ENCODE measurements at places on chromosomes 16 and 17. TPM values are rescaled to one million over a fixed set of nuclear protein-coding genes. Genes with fewer than 3 reads are reported as not detected.

GRCh38 chr17:82184761-82185160 lies 27.9 kb downstream of the CCDC57 start:
- H3K27me3 ChIP-seq: no peaks in the 10 kb centered on the region
- no peak overlapping the region for H3K27ac ChIP-seq
- H3K4me3 ChIP-seq: no peak overlapping the region
- H3K36me3 ChIP-seq: peaks cover 17% of the 10 kb centered on the region

DNA sequence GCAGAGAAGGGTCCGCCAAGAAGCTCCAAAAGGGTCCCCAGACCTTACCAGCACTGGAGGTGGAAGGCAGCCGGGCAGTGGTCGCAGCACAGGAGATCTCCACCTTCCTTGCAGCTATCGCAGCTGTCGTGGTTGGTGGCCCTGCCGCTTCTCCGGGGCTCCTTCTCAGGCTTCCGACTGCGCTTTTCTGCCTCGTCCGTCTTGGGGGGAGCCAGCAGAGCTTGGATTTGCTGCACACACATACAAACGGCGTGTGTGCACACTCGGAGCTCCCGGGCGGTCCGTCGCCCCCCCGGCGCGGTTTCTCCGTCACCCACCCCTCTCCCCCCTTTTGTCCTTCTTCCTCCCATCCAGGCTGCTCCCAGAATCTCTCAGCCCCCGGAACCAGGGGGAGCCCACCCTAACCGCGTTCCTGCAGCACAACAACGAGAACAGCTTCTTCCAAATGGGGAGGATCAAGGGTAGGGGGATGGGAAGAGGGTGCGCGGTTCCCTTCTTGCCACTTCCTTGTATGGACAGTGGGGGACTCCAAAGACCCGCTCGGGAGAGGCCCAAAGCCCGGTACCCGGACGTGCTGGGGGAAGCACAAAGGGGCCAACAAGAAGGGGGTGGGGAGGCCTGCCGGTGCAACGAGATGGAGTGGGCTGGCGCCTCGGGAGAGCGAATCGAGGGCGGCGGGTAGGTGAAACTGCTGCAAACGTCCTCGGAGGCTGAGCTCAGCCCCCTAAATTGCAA lies 1.1 kb downstream of the PHF12 start:
- H3K36me3 ChIP-seq: peaks cover 16% of the 10 kb centered on the region
- H3K27ac ChIP-seq: peak overlapping the region; percentile 92
- peaks cover 28% of the 10 kb centered on the region for H3K4me1 ChIP-seq
- peak; percentile 45 for DNase-seq
- peak overlapping the region; percentile 97 for H3K4me3 ChIP-seq

GRCh38 chr16:57801809-57802340 lies 416 bp downstream of the KIFC3 start:
- H3K4me1 ChIP-seq: peaks cover 24% of the 10 kb centered on the region
- no peak overlapping the region for H3K4me3 ChIP-seq
- peaks cover 56% of the 10 kb centered on the region for H3K27me3 ChIP-seq

PAGR1 gene
- 30.8 TPM for total RNA-seq

GRCh38 chr16:15836074-15836473 lies 20.8 kb downstream of the MYH11 start:
- peaks cover 7% of the 10 kb centered on the region for H3K27me3 ChIP-seq
- no peak overlapping the region for H3K4me3 ChIP-seq
- peaks cover 10% of the 10 kb centered on the region for H3K4me1 ChIP-seq

DNA sequence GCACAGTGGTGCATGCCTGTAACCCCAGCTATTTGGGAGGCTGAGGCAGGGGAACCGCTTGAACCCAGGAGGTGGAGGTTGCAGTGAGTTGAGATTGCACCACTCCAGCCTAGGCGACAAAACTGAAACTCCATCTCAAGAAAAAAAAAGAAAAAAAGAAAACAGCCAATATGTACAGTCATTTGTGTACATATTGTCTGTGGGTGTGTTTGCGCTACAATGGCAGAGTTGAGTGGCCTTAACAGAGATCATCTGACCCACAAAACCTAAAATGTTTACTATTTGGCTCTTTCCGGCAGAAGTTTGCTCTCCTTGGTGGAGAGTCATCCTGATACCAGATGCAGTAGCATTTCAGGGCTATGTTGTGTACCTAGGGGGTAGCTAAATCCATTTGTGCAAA lies 57.9 kb downstream of the ARSG start:
- H3K4me3 ChIP-seq: peak overlapping the region; percentile 40
- peak overlapping the region; percentile 74 for H3K27ac ChIP-seq
- H3K4me1 ChIP-seq: peaks cover 84% of the 10 kb centered on the region
- no peaks in the 10 kb centered on the region for H3K27me3 ChIP-seq
- DNase-seq: peak; percentile 62

SHBG gene
- total RNA-seq: not detected

DNA sequence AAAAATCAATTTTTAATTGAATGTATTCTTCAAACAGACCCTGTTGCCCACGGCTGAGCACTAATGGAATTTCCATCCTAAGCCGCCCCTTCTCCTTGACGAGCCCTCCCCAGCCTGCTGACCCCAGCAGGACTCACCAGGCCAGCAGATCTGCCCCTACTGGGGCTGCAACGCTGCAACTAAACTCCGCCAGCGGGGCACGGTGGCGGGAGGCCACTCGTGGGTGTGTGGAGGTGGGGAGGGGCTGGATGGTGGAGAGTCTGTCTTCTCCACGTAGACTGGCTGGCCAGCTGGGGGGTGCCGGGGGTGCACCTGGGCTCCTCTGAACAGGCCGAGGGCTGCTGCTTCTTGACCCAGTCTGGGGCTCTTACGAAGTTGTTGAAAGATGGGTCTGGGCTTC lies 67.8 kb downstream of the ENGASE start:
- DNase-seq: no peak
- no peaks in the 10 kb centered on the region for H3K4me1 ChIP-seq
- H3K4me3 ChIP-seq: no peak overlapping the region
- H3K27me3 ChIP-seq: peaks cover 2% of the 10 kb centered on the region

DNA sequence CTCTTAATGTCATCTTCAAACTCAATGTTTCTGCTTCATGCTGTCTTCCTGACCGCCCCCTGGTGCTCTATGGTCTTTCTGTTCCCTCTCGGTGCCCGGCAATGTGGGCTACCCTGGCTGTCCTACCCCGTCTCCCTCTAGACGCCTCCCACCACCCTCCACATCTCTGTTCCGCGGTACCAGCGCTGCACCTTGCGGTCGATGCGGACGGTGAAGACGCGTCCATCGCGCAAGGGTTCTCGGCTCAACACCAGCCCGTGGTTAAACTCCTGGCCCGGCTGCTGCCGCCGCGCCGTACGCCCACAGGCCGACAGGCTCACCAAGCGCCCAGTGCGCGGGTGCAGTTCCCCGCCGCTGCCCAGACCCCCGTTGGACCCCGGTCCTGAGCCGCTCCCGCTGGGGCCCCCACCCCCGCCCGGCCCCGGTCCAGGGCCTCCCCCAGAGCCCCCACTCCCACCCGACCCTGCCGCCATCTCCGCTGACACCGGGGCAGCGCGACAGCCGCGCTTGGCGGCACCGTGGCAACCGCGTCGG lies at the start of gene NEURL4:
NEURL4 (minus strand) TSS at position 496 of the 534 bp plus-strand sequence; CDS start at position 473, 23 bp downstream.
- H3K36me3 ChIP-seq: no peaks in the 10 kb centered on the region
- no peak for DNase-seq
- peak within 1 kb of the TSS; percentile 97 for H3K4me3 ChIP-seq
- peak within 1 kb of the TSS; percentile 94 for H3K27ac ChIP-seq
- H3K27me3 ChIP-seq: no peaks in the 10 kb centered on the region

RSPRY1 gene
- 36.5 TPM for total RNA-seq

SLC9A5 gene
- 5.1 TPM for total RNA-seq

- no peak overlapping the region for H3K27ac ChIP-seq
- no peak for DNase-seq
- H3K27me3 ChIP-seq: no peaks in the 10 kb centered on the region
- H3K4me1 ChIP-seq: peaks cover 30% of the 10 kb centered on the region
Measured at GRCh38 chr16:81600275-81600674, 155.7 kb downstream of the CMIP start.

ALOX12B gene
- 0.51 TPM for total RNA-seq

GRCh38 chr16:26905336-26905735 lies 161.4 kb upstream of the C16orf82 start:
- H3K36me3 ChIP-seq: no peaks in the 10 kb centered on the region
- no peak overlapping the region for H3K27ac ChIP-seq
- H3K4me1 ChIP-seq: no peaks in the 10 kb centered on the region
- H3K27me3 ChIP-seq: peaks cover 3% of the 10 kb centered on the region
- H3K4me3 ChIP-seq: no peak overlapping the region
- DNase-seq: no peak

DNA sequence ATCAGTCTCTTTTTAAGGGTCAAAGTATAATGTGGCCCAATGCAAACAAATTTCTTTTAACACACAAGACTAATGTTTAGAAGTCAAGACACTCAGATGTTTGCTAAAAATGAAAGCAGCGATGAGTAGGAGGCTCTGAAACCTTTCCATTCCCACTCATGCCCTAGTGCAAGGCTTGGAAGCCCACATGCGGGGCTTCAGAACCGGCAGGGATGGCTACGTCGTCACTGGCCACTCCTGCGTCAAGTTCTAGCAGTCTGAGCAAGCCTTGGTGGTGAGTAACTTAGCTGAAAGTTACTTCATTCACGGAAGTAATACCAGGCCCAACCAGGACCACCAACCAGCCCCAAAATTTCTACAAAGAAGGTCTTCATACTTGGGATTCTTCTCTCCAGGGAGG lies 14.8 kb upstream of the TMED6 start:
- no peaks in the 10 kb centered on the region for H3K27me3 ChIP-seq
- peak overlapping the region; percentile 14 for H3K27ac ChIP-seq
- DNase-seq: no peak
- H3K4me1 ChIP-seq: peaks cover 16% of the 10 kb centered on the region
- H3K4me3 ChIP-seq: no peak overlapping the region

ERN1 gene
- total RNA-seq: 90.0 TPM

DPEP3 gene
- total RNA-seq: not detected

GPR142 gene
- total RNA-seq: not detected

- H3K27ac ChIP-seq: no peak overlapping the region
- no peaks in the 10 kb centered on the region for H3K27me3 ChIP-seq
- no peak overlapping the region for H3K4me3 ChIP-seq
- H3K4me1 ChIP-seq: peaks cover 14% of the 10 kb centered on the region
Measured at GRCh38 chr17:57833179-57833939, 16.5 kb downstream of the MRPS23 start.

- H3K4me3 ChIP-seq: no peak overlapping the region
- peaks cover 37% of the 10 kb centered on the region for H3K27me3 ChIP-seq
- no peaks in the 10 kb centered on the region for H3K4me1 ChIP-seq
- no peak for DNase-seq
- no peak overlapping the region for H3K27ac ChIP-seq
- no peaks in the 10 kb centered on the region for H3K36me3 ChIP-seq
Measured at GRCh38 chr17:55246583-55246982, 18.2 kb upstream of the HLF start.

ADAT1 gene
- 59.0 TPM for total RNA-seq

DNA sequence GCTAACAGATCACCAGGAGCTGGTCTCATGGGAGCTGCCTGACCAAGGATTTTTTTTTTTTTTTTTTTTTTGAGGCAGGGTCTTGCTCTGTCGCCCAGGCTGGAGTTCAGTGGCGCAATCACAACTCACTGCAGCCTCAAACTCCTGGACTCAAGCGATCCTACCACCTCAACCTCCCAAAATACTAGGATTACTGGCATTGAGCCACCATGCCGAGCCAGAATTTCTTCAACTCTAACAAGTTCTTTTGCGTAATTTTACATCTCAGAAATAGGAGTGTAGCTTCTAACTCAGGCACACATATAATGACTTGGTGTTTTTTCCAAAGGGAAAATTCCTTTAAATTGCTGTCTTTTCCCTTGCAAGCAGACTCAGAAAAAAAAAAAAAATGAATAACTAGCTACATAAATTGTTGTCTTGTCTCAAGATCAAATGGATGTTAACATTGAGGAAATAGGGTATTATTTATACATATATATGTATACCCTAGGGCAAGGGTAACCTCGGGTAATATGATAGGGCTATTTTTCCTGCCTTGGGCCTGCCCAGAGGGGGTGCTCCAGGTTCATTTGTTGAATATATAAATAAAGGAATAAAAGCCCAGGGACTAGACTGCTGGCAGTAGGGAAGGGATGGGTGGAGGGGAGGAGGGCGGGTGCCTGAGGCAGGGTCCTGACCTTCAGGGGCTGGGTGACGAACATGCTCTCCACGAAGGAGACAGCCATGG lies 42.8 kb upstream of the GCSH start:
- H3K4me3 ChIP-seq: no peak overlapping the region
- DNase-seq: no peak
- no peak overlapping the region for H3K27ac ChIP-seq
- H3K36me3 ChIP-seq: no peaks in the 10 kb centered on the region
- H3K4me1 ChIP-seq: no peaks in the 10 kb centered on the region
